Foreskin fibroblast (primary cell): ENCODE measurements at places on chromosomes 5 and 9.

GRCh38 chr9:3828495-3828894 lies 302.7 kb upstream of the RFX3 start:
- DNase-seq, result peak; percentile 75

DNA sequence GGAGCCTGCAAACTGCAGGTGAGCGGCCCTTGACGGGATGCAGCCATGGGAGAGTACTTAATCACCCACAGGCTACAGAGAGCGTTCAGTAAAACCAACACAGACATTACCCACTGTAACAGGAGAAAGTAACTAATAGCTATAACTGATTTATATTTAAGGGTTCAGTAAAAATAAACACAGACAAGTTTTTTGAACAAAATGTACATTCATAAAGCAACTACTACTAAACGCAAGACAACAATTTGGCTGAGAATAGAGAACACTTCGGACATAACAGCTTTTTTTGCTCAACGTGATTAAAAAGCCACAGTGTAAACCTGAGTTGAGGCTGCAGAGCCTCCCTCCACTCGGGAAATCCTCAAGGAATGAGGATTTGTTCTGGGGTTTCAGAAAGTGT lies 61.7 kb downstream of the LIFR start:
- no peak for DNase-seq

DNA sequence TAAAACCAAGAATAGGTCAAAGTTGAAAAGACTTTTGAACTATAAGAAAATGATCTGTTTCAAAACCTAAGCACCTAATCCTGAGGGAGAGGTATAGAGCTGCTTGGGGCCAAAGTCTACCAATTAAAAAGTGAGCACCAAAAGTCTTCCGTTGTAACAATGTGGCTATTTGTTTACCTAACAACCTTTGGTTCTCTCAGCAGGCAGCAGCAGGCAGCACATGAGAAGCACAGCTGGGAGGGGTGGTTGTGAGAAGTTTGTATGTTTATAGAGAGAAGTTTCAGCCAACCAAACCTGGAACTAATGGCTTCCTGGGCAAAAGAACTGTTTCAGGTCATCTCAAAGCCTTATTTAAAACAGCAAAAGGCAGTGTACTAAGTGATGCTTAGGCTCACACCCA lies 59.8 kb upstream of the TBC1D9B start:
- no peak for DNase-seq

GRCh38 chr5:112253478-112254250 lies 165.4 kb downstream of the EPB41L4A start:
- DNase-seq, result peak; percentile 1

DNA sequence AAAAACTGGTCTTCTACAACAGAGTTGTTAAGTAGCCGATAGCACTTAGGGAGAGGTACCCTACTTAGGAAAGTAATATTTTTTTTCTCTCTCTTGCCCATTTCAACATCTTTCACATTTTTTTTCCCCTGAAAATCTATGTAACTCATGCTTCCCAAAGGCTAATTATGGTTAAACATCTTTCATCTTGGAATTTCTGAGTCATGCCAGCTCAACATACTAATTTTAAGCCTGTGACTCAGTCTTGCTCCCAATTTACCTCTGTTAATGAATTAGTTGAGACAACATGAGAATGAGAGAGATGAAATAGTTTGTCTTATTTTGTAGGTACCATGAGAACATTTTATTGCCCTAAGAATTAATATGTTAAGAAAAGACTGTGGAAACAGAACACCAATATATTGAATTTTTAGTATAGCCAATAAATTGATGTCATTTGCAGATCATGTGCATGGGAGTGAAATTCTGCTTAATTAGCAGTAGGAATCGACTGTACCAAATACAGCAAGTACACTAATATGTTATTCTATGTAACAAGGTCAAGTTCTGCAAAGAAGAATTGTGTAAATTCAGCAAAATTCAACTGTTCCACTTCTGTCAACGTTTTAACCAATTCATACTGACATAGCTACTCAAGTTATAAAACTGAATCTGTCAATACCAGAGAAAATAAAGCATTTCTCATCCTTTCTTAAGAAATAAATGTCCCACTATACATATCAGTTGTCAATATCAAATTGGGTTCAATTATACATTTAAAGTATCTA lies 550.0 kb downstream of the PTPRD start:
- DNase-seq, result no peak

- peak; percentile 76 for DNase-seq
Observed at GRCh38 chr5:83368319-83368718, 103.2 kb upstream of the VCAN start.

- DNase-seq, result no peak
Observed at GRCh38 chr9:110143485-110143884, 64.5 kb downstream of the C9orf152 start.

DNA sequence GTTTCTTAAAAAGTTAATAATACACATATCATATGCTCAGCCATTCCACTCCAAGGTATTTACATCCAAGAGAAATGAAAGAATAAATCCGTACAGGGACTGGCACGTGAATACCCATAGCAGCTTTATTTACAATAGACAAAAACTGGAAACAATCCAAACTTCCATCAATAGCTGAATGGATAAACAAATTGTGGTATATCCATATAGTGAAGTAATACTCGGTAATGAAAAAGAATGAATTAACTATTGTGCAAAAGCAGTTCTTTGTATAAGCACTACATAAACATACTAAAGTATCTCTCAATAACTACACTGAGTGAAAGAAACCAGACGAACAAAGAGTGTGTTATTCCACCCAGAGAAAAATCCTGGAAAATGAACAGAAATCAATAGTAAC lies 17.6 kb downstream of the COL23A1 start:
- DNase-seq, result no peak

GRCh38 chr5:163642904-163643303 lies 137.5 kb downstream of the MAT2B start:
- no peak for DNase-seq

- DNase-seq, result no peak
Observed at GRCh38 chr5:4361753-4362152, 766.1 kb downstream of the IRX1 start.

- no peak for DNase-seq
Observed at GRCh38 chr9:83707518-83707767, 315 bp downstream of the UBQLN1 start.

DNA sequence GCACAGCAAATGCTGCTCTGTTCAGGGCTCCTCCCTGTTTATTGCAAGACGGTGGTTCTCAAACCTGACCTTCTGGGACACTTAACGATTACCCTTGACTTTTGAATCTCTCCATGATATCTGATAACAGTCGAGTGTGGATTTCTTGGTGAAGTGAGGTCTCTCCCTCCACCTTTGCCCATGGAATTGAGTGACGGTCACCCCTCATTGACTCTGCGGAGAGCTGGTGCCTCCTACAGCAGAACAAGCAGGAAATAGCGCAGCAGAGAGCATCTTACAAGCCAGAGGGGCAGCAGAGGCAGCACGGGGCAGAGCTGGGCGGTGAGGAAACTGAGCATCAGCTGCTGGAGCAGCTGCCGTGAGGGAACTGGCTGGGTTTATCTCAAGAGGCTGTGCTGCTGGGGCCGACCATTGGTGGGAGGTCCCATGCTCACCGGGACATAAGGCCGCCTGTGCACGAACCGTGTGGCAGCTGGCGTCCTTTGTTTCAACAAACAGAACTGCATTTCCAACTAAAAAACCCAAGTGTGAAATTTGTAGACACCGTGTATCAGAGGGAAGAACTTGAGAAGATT lies 189.8 kb downstream of the MTRR start:
- no peak for DNase-seq

GRCh38 chr9:84668196-84669012 lies 1.1 kb upstream of the NTRK2 start:
- DNase-seq, result peak; percentile 86

GRCh38 chr9:16709924-16710323 lies 160.5 kb downstream of the BNC2 start:
- no peak for DNase-seq

DNA sequence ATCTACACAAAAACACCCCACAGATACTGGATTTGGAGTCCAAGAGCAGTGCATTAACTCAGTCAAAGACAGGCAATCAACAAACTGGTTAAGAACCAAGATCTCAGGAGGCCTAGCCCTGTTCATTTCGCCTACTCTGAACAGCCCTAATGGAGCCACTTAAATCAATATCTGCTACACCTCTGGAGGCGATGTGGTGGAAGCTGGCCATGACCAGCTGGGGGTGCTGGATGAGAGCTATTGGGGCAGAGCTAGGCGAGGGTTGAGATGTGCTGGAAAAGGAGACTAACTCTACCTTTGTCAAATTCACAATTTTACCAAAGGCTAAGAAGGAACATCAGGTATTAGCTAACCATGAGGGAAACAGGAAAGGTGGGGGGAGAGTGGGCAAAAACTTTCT lies 23.3 kb upstream of the ARSB start:
- DNase-seq, result no peak

DNA sequence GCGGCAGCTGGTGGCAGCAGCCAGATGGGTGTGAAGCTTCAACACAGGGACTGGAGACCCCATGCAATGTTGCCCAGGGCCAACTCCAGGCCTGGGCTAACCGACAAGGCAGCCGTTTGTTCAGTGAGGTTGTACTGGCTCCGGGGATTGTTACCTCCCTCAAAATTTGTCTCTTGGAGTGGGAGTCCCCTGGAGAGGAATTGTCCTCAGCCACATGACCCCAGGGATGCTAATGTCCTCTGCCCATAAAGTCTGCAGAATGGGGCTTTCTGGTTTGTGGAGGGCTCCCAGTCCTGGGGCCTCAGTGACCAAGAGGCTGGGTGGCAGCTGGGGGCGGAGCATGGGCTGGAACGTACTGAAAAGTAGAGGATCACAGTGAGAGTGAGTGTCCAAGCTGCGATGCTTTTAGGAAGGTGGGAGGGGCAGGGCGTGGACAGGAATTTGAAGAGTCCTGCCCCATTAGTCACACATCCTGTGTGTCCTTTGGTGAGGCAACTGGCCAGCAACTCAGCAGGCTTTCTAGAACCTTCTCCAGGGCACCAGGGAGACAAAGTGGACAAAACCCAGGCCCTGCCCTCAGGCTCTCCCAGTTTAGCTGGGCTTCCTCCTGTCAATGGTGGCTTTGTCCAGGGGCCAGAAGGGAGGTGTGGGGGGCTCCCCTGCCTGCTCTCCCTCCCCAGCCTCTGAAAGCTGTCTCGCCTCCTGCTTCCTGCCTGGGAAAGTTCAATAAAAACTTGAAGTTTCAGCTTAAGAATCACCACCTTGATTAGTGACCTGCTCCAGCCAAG lies 114.0 kb downstream of the NSG2 start:
- DNase-seq, result peak; percentile 47

DNA sequence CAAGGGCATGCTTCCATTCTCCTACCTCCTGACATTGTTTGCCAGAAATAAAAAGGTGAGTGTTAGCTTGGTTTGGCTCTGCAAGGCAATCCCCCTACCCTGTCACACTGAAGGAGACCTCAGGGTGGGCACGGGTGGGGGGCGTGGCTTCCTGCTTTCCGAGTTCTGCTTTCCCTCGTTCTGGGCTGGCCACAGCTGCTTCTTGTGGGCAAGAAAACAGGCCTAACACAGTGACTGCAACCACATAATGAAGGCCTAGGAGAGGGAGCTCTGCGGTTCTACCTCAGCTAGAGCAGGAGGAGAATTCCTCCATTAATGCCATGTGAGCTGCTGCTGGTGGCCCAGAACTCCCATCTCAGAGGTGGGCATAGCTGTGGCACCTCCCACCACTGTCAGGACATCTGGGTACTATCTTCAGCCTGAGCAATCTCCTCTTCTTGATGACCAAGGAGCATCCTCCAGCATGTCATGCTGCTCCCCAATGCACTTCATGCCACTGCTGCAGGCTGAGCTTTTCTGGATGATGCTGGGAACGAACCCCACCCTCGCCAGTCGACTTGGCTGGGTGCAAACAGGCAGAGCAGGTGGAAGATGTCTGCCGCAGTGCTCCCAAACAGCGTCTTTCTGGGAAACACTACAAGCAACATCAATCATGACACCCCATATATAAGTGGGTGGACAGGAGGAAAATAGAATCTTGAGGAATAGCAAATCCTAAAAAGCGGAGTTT lies 139.5 kb upstream of the RAPGEF1 start:
- no peak for DNase-seq

GRCh38 chr9:1207686-1208085 lies 157.5 kb downstream of the DMRT2 start:
- DNase-seq, result peak; percentile 82

GRCh38 chr9:128068386-128069205 lies 564 bp downstream of the SLC25A25 start:
- DNase-seq, result peak; percentile 52

DNA sequence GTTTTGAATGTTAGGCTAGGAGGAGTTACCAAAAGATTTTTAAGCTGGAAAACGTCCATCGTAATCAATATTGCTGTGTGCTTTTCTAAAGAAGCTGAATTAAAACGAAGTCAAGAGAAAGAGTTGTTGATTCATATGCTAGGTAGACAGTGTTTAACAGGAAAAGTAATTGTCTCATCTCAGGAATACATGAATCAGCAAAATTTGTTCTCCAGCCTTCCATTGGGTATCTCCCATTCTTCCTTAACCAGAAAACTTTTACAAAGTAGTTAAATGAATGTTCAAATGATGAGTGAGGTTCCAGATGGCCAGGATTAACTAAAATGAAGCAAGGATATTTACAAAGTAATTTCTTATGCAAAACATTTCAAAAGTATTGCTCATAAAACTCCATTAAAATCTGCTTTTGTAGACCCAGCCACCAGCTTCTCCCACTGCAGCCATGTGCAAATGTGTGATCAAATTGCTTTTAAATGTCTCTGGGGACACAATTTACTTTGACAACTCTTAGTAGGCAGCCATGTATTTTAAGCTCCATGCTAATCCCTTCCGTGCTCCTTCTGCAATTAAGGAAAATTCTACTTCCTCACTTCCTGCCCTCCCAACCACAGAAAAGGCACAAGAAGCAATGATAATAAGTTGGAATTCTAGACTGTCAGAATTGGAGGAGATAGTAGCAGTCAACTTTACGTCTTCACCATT lies 121.2 kb downstream of the HTR4 start:
- no peak for DNase-seq

GRCh38 chr5:7493081-7493480 lies 97.1 kb downstream of the ADCY2 start:
- DNase-seq, result no peak

GRCh38 chr5:144120661-144121180 lies 49.7 kb downstream of the YIPF5 start:
- no peak for DNase-seq

DNA sequence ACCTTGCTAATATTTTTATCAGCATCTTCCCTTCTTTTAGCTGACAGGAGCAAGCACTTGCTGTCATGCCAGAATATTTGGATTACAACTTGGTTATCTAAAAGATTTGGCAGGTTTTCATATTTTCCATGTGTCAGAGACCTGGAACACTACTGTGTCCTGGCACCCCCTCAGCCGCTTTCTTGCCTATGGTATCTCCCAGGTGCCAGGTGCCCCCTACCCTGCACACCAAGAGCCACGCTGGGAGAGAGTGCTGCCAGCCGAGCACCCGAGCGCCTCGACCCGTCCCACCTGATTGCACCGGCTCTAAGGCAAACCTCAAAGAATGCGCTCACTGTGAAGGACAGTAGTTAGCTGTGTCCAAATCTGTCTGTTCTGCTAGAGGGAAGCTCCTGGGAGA lies 84.8 kb downstream of the GTF3C4 start:
- DNase-seq, result no peak

GRCh38 chr5:180180421-180180820 lies 28.6 kb downstream of the RASGEF1C start:
- no peak for DNase-seq

- DNase-seq, result no peak
Observed at GRCh38 chr5:65984098-65984885, 57.9 kb downstream of the ERBIN start.
